Activated CD4-positive, alpha-beta T cell treated with anti-CD3 and anti-CD28 coated beads, Interleukin-2, Interleukin-6, amounts not matched to agents 100 ng/mL and 50 ng/mL, durations not matched to agents 16 hours and 8 hours (primary cell): ENCODE measurements at places on chromosomes 5 and 9.

GRCh38 chr5:7823594-7823993 is 27.3 kb downstream of the CFAP90 start:
- DNase-seq = no peak

DNA sequence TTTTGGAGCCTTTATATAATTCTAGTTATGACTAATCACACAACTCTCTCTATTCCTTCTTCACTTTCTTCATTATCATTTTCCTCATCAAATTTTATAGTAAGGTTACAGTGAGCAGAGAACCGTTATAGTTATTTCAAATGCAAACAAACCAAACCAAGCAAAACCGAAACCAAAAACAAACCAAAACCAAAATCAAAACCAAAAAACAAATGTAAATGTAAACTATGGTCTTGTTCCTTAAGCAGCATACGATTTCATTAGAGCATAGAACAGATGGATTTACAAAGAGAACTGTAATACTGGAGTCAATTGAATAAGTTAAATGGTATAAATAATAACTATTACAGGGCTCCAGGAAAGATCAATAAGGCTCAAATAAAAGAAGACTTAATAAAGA is 447.1 kb downstream of the LRRC70 start:
- no peak for DNase-seq

GRCh38 chr5:135154197-135154596 is 120.2 kb upstream of the PITX1 start:
- no peak for DNase-seq

- DNase-seq = peak; percentile 74
Measured at GRCh38 chr5:177300236-177300880, 3.2 kb downstream of the RAB24 start.

- DNase-seq = no peak
Measured at GRCh38 chr9:86713970-86714369, 233.3 kb downstream of the GAS1 start.

GRCh38 chr9:136138566-136138965 is 19.9 kb upstream of the TMEM250 start:
- DNase-seq = peak; percentile 51

DNA sequence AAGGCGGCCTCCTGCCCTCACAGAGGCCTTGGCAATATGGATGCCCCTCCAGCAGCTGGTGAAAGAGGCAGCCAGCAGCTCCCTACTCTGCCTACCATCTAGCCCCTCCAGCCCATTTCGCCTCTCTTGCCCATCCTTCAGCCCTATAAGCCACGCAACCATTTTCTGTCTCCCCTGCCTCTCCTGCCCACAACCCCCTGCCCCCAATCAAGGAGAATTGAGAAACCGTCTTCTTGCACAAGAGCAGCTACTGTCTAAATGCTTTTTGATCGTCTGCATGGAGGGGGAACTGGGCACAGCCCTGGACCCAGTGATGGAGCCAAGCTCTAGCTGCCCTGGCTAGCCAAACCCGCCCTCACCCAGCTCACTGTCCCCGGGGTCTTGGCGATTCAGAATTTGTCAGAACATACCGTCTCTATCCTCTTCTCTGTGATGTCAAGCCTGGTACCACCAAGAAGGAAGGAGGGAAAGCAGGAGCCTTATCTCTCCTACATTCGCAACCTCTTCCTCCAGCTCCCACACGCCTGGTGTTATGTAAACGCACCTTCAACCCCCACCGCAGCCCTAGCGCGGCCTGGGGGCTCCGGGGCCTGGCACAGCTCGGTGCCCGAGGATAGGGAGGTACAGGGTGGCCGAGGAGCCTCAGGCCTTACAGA is 1.2 kb downstream of the SPRY4 start:
- DNase-seq = no peak

- DNase-seq = no peak
Measured at GRCh38 chr5:116482394-116482793, 92.2 kb downstream of the SEMA6A start.

DNA sequence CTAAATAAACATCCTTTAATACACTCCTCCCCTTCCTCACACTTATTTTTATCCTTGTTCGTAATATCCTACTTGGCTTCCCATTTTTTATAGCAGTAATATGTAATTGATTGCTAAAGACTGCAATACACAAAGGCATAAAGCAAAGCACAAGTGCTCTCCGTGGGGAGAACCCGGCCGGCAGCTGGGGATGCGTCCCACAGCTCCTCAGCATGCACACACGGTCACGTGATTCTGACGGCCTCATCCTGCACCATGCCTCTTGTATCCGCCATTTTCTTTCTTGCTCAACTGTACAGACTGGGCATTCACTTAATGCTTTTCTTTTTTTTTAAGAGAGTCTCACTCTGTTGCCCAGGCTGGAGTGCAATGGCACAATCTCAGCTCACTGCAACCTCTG is 2.8 kb downstream of the BRD3OS start:
- DNase-seq = no peak

DNA sequence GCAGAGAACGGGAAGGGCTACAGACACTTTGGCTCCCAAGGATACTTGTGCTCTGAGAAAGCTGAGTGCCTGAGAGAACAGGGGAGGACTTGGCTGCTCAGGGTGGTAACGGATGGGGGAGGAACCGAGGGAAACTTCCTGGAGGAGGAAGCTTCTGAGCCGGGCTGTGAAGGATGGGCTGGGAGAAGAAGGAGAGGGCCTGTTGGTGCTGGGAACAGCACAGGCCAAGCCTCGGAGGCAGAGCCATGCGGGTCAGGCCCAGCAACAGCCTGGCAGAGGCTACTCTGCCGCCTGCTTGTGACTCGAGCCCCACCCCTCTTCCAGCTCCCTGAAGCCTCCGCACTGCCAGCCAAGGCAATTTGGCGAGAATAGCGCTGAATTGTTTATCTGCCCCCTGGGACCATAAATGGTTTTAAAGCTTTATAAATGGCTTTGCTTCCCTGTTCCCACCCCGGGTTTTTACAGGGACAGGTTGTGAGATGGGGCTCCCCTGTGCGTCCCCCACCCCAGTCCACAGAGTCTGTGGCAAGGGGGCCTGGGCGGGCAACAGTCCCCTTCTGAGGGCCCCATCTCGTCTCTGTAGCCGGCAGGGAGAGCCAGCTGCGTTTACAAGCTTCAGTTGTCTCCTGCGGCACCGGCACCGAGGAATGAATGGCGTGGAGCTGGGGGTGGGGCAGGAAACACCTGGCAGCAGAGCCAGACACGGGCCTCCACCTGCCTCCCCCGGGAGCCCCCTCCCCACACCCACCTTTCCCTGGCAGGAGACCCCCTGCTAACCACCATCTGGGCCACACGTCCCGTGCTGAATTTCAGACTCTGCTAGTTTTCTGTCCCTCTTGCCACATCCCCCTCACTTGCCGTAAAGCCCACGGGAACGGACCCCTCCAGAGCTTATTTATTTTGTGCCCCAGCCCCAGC is 24.4 kb downstream of the FAM163B start:
- no peak for DNase-seq

GRCh38 chr9:111897601-111898137 is 1.1 kb downstream of the UGCG start:
- DNase-seq = no peak

GRCh38 chr9:29422438-29422837 is 1849.2 kb upstream of the C9orf72 start:
- no peak for DNase-seq

DNA sequence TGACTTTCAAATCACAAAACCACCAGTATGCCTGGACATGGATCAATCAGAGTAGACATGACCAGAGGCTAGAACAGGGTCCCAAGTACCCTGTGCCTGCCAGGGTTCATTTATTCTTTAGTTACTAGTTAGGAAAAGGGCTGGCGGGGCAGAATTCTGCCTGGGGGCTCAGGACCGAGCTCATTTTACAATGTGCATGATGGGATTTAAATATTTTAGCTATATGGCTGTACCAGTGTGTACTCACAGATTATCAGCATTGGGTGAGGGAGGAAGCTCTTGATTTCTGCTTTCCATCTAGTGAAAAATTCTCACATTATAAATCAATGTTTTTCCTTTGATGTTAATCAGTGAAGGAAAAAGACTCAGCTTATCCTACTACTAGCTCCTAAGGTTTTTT is 1511.1 kb downstream of the EFNA5 start:
- no peak for DNase-seq

DNA sequence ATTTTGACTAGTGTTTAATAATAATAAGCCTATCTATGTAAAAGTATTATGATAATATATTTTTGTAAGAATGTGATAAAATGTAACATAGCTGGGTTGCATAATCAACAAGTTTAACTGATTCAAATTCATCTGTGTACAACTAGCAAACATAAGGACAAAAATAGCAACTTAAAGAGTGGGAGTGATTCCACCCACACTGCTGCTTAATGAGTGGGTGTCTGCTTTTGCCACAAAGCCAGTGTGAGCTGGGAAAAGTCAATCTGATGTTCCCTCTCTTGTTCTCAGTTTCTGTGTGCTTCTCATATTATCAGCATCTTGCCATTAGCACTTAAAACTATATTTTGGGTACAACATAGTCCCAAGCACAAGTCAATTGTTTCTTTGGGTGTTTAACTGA is 111.1 kb upstream of the DPYSL3 start:
- DNase-seq = no peak

- no peak for DNase-seq
Measured at GRCh38 chr9:79661279-79661678, 89.5 kb downstream of the TLE4 start.

DNA sequence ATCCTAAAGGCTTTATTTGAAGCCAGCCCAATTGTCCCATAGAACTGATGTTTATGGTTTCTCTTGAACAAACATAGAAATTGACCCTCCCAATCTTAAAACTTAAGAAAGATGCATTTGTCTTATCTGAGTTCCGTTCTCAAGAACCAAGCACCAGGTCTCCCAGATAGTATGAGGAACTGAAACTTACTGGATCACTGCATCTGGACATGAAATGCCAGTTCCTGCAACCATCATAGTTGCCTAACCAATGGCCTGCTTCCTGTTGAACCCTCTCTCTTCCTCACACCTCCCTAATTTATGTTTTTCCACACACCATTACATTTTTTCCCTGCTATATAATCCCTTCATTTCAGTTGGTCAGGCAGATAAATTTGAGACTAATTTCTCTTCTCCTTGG is 478.9 kb downstream of the HTR1A start:
- DNase-seq = no peak

- no peak for DNase-seq
Measured at GRCh38 chr5:133635051-133635450, 22.7 kb upstream of the FSTL4 start.

DNA sequence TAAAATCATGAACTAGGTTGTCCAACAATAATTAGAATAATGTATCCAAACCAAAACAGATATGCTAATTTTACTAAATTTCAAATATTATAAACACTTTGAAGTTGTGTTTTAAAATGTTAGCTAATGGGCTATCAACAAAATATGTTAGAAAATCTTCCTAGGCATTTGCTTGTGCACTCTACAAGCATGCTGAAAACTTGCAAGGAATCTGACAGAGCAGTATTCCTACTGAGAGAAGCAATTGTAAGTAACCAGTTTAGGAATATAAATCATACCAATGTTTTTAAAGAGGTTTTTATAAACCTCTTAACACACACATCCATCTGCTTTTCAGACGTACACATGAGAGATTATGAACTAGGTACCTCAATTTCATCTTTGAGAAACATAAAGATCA is 228.4 kb upstream of the TBCA start:
- no peak for DNase-seq

DNA sequence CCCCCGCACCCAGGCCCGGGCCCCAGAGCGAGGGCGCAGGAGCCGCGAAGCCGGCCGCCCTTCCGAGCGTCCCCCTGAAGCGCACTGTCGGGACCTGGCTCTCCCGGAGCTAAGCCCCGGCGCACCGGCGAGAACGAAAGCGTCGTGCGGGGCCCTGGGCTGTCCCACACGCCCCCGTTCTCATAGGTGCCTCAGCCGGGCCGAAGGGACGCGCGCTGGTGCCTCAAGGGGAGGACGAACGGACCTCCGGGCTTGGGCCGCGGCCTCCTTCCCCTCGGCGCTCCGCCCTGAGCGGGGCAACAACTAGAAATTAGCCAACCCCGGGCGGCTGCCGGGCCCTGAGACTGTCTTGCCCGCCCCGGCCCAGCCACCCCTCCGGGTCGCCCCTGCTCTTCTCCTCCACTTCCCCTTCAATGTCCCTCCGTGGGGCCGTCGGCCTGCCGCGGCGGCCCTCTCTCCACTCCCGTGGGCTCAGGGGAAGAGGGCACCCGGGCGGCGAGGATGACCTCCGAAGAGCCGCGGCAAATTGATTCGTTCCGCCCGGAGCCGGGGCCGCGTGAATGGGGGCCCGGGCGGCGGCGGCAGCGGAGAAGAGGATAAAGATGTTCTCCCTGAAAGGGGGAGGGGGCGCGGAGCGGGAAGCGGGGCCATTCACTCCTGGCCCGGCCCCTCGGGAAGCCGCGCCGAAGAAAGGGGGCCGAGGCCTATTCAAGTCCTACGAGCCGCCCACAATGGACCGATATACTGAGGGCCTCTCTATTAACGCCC is 3.5 kb upstream of the PRDM12 start:
- no peak for DNase-seq

DNA sequence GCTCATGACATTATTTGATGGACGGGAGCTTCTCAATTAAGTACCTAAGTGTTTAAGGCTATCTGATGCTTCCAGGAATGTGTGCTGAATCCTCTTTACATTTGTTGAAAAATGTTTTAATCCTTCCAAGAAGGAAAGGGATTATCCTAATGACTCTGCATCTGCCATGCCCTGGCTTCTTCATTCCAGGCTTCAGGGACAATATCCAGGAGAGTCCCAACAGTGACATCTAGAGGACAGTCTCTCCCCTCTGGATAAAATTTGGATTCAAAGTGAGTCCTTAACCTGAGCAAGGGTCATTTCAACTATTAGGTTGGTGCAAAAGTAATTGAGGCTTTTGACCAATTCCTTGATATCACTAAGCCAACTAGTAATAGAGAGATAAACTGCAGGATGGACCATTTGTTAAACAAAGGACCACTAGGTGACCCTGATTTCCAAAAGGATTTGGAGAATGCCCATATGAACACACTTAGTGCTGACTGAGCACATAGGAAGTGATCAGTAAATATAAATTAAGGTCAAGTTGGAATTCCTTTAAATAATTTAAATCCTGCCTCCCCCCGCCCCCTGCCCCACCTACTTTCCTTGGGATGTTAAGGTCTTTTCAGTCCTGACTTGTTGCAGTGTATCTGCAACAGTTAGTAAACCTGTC is 19.1 kb downstream of the TNFSF8 start:
- no peak for DNase-seq

GRCh38 chr9:68897577-68898145 is 116.3 kb downstream of the PRKACG start:
- DNase-seq = no peak

- DNase-seq = no peak
Measured at GRCh38 chr5:127411381-127411780, 106.1 kb upstream of the PRRC1 start.

GRCh38 chr5:24623624-24624023 is 21.2 kb downstream of the CDH10 start:
- DNase-seq = no peak

DNA sequence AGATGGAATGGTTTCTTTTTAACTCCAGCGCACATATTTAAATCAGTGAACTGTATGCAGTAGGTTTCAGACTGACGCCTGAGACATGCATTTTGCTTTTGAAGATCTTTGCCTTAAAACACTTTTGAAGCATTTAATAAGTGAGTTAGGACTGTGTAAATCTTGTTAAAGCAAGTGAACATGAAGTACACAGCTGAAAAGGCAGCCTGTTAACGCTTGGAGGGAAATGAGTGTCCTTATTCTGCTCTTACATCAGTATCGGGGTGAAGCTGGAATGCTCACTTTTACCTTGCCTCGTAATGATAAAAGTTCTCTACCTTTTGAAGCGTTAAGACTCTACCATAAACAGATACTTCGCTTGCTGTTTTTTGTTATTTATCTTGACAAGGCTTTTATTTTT is 552.2 kb downstream of the ZNF608 start:
- no peak for DNase-seq

- no peak for DNase-seq
Measured at GRCh38 chr9:20662156-20662555, 21.9 kb upstream of the FOCAD start.
